ENCODE measurements at places on chromosomes 13 and 19.
A peak's percentile ranks its signal among the peaks of the same experiment; 100 is the strongest.

- DNase-seq, result no peak
Measured at GRCh38 chr13:34738254-34738992, 203.6 kb upstream of the NBEA start.

DNA sequence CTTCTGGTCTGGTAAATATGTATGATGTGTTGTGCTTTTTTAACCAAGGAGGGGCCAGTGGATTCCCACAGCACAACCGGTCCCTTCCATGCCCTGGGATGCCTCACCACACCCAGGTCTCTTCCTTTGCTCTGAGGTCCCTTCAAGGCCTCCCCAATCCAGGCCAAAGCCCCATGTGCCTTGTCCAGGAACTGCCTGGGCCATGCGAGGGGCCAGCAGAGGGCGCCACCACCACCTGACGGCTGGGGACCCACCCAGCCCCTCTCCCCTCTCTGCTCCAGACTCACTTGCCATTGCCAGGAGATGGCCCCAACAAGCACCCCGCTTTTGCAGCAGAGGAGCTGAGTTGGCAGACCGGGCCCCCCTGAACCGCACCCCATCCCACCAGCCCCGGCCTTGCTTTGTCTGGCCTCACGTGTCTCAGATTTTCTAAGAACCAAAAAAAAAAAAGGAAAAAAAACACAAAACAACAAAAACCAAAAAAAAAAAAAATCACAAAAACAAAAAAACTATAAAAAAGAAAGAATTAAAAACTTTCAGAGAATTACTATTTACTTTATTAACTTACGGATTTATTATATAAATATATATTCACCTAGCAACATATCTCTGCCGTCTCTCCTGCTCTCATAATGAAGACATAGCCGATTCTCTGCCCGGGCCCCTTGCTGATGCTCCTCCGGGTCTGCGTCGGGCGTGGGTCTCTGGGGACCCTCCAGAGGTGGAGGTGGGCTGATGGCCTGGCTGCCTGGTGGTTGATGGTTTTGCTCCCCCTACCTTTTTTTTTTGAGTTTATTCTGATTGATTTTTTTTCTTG is 14.4 kb downstream of the CAPN12 start:
- peak; percentile 88 for DNase-seq

DNA sequence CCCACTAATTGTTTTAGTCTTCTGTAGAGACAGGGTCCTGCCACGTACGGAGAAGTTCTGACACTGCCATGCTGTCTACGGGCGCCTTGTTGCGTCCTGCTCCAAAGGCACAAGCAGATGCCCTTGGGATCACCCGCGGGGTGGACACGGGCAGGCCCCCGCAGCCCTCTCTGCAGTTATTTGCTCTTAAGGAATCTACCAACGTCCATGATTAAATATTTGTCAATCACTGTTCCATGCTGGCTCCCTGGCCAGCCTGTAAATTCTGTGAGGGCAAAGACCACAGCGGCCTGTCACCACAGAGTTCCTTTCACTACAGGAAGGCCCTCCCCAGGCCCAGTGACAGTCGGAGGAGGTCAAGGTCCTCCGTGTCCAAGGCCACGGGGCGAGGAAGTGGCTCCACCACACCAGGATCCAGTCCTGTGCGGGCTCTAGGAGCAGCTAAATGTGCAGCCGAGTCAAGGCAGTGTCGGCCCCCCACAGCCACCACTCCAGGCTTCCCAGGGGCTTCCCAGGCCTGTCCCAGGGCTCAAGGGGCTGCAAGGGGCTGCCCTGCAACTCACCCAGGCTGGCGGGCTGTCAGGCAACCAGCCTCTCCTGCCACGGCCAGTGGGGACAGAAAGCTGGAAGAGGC is 2.1 kb downstream of the RNF126 start:
- DNase-seq, result no peak

- peak; percentile 39 for DNase-seq
Measured at GRCh38 chr19:56110515-56111448, 10.3 kb downstream of the ZNF787 start.

DNA sequence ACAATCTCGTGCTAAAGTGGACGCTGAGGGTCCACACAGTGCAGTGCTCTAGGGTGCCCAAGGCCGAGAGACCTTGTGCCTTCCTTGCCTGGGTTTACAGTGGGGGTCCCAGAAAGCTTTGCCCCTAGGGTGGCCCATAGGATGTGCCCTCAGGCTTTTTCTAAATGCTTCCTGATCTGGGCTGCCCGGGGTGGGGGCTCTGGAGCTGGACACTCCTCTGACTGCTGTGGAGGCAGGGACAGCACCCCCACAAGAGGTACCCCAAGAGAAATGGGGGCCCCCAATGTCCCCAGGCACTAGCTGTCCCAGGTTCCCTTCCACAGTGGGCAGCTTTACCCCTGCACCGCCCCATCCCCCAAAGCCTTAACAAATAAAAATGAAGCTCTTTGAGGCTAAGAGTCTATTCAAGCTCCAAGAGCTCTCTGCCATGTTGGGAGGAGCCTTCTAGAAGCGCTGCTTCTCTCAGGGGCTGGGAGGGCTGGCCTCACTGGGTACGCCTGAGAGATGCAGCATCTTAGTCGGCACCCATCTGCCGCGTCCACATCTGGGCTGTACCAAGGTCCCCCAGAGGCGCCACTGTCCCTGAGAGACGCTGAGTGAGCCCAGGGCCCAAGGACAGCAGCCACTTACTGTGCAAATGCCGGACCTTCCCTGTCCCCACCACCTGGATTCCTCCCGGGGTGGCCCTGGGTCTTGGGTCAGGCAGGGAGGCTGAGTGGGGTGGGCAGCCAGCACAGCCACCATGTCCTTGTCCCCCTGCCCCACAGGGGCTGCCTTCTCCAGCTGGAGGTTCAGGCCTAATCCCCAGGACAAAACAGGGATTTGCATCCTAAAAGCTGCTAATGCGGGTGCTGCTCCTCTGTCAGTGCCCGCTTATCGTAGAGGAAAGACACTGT is 27.4 kb downstream of the CEBPA start:
- DNase-seq, result peak; percentile 24

DNA sequence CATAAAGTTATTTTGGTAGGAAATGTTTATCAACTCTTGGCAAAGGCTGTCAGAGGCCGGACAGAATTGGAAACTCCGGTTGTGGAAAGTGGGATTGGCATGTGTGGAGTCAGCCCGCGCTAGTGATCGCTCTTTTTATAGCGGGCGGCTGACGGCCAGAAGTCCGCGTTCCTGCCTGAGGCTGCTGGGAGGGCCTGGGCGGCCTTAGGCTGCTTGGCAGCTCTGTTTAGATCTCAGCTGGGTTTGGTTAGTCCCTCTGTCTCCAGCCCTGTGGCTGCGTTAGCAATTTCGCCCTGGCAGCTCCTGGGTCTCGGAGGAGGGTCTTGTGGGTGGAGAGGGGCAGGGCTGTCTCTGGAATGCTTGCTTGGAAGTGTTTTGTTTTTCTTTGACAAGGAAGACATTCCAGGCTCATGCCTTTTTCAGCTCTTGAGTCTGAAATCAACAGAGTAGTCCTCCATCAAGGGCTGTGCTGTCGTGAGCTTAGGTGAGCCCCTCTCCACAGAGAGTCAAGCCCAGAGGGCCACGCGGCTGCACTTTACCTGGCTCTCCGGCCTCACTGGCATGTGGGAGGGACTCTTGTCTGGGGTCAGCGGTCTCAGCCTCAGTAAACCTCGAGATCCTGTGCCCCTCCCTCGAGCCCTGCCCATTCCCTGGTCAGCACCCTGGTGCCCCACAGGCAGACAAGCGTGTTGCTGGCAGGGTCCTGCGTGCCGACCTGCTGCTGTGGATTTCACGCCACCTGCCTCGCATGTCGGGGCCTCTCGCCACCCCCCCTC is 22.5 kb downstream of the DOT1L start:
- no peak for DNase-seq

DNA sequence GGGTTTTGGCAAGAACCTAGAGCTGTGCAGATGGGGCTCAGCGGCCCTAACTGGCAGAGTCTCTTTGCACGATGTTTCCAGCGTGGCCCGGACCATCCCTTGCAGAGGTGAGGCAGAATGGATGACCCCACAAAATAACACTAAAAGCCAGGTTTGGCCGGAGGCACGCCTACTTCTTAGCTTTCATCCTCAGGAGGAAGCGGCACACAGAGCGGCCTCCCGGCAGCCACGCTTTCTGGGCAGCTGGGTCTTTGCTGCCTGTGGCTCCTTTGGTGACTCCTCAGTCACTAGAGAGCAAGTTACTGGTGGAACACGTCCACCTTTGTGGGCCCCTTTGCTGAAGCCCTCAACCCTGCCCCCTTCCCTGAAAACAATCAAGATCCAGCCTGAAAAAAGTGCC is 25.2 kb downstream of the TEX29 start:
- DNase-seq, result no peak

GRCh38 chr19:36489118-36489919 is at the start of gene ZNF566:
Gene ZNF566, minus strand, starts transcription at chr19:36489561. Its CDS starts 13,004 bp downstream, at chr19:36476557.
- DNase-seq, result peak; percentile 98

DNA sequence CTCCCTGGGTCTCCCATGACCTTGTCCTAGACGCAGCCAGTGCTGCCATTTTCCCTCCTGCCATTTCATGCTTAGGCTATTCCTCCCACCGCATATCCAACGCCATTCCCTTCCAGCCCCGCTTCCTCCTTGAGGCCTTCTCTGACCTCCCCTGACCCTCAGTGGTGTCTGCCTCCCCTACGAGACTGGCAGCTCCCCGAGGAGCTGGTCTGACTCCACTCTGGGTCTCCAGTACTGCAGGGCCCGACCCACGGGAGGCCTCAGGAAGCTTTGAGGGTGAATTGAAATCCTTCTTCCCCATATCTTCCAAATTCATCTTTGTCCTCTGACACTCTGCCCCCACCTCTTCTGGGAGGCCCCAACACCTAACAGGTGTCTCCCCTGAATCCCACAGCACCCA is 708 bp downstream of the KLK15 start:
- DNase-seq, result no peak

- DNase-seq, result no peak
Measured at GRCh38 chr19:28652765-28653164, 560.2 kb downstream of the UQCRFS1 start.

GRCh38 chr13:31556376-31556775 is 182.9 kb upstream of the RXFP2 start:
- no peak for DNase-seq

DNA sequence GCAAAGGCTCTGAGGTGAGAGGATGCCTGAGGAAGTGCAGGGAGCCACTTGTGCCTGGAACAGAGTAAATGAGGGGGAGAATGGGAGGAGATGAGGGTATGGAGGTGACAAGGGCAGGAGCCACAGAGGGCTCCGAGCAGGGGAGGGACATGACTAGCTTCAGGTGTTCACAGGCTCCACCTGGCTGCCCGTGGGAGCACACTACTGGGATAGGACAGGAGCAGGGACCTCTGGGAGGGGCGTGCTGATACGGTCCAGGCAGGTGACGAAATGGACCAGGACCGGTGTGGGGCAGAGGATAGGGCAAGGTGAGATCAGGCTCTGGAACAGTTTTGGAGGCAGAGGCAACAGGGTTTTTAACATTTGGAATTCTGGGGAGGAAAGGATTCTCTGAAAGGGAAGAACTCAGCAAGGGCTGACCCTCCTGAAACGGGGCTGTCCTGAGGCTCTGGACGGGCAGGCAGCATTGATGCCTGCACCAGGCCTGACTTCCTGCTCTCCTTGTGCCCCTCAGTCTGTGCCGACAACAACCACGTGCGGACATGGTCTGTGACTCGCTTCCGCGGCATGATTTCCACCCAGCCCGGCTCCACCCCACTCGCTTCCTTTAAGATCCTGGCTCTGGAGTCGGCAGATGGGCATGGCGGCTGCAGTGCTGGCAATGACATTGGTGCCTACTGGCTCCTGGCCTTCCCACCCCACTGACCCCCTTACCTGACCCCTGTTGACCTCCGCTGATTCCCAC is 11.6 kb downstream of the SHKBP1 start:
- no peak for DNase-seq

- no peak for DNase-seq
Measured at GRCh38 chr19:947090-947706, 21.4 kb downstream of the ARID3A start.

DNA sequence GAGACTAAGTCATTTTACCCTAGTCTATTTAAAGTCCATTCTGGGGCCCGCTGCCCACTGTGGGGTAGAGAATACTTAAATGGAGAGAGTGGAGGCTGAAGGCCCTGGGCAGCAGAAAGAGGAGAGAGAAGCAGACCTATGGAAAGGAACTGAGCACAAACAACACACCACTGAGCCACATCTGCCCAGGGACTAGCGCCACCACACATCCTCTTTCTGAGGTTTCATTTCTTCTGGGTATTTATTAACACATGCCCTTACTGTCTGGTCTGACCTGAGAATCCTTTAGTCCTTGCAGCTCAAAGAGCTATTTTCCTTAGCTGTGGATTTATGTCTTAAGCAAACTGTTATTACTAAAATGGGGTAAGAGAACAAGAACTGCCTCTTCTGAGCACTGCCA is 154.0 kb downstream of the NALCN start:
- DNase-seq, result no peak

All from WERI-Rb-1 (cell line).